PC-3 (cell line): ENCODE measurements at places on chromosomes 3 and 15. TPM values are rescaled to one million over a fixed set of nuclear protein-coding genes. Genes with fewer than 3 reads are reported as not detected.

DNA sequence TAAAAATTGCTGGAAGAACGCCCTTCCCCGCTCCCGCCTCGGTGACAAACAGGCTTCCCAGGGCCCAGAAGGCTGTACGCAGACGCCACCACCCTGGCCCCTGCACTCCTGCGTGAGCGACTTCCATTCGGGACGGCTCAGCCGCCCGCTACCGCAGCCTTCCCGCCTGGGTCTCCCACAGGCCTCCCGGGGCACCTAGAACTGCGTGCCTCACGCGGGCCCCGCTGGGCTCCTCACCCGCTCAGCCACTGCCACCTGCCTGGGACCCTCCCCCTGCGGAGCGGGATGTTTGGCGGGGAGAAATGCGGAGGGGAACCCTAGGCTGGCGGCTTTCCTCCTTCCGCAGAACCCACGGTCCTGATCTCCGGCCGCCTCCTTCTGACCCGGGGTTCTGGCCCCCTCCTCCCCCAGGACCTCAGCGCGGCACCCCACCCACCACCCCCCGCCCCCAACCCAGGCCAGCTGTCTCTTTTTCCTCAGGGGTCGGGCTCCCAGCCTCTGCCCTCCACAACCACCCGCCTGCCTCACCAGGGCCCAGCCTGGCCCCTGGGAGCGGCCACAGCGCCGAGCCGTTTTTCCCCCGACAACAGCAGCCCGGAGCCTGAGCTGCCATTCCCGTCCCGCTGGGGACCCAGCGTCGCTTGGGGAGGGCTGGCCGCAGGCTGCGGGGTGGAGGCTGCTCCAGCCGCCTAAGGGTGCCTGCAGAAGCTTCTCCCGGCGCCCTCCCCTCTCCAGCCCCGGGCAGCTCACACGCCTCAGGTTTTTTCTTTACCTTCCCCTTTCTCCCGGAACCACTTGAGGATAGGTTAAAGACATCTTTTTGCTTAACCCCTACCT is 27.6 kb upstream of the RAB7A start:
- no peak overlapping the region for H3K27ac ChIP-seq
- peak; percentile 51 for DNase-seq
- no peaks in the 10 kb centered on the region for H3K4me1 ChIP-seq
- H3K36me3 ChIP-seq: no peaks in the 10 kb centered on the region

GRCh38 chr3:42256135-42256819 is 9.7 kb downstream of the CCK start:
- H3K36me3 ChIP-seq: no peaks in the 10 kb centered on the region
- H3K4me1 ChIP-seq: peaks cover 36% of the 10 kb centered on the region
- no peak overlapping the region for H3K4me3 ChIP-seq
- DNase-seq: peak; percentile 94

- no peak overlapping the region for H3K4me3 ChIP-seq
- H3K27ac ChIP-seq: no peak overlapping the region
- no peaks in the 10 kb centered on the region for H3K36me3 ChIP-seq
- no peak for DNase-seq
- H3K4me1 ChIP-seq: no peaks in the 10 kb centered on the region
Observed at GRCh38 chr3:109874896-109875708, 537.8 kb upstream of the DPPA4 start.

DNA sequence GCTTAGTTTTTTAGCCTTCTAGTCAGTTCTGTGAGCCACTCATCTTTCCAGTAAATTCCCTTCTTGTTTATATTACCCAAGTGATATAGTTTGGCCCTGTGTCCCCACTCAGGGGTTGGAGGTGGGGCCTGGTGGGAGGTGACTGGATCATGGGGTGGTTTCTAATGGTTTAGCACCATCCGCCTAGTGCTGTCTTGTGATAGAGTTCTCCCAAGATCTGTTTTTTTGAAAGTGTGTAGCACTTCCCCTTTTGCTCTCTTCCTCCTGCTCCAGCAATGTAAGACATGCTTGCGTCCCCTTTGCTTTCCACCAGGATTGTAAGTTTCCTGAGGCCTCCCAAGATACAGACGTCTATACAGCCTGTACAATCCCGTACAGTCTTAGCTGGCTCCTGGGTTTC is 53.7 kb upstream of the INO80 start:
- no peak overlapping the region for H3K4me3 ChIP-seq
- no peak for DNase-seq
- H3K27me3 ChIP-seq: no peaks in the 10 kb centered on the region

GRCh38 chr3:31729573-31729972 is 196.8 kb downstream of the STT3B start:
- H3K4me3 ChIP-seq: no peak overlapping the region
- no peaks in the 10 kb centered on the region for H3K27me3 ChIP-seq
- H3K36me3 ChIP-seq: no peaks in the 10 kb centered on the region

- no peak overlapping the region for H3K27ac ChIP-seq
- H3K4me3 ChIP-seq: no peak overlapping the region
- no peak for DNase-seq
- no peaks in the 10 kb centered on the region for H3K27me3 ChIP-seq
Observed at GRCh38 chr3:60514085-60514649, 737.1 kb downstream of the FHIT start.

GRCh38 chr3:112774293-112774926 is 72.3 kb downstream of the CD200R1L start:
- no peaks in the 10 kb centered on the region for H3K27me3 ChIP-seq
- peaks cover 69% of the 10 kb centered on the region for H3K4me1 ChIP-seq
- H3K36me3 ChIP-seq: no peaks in the 10 kb centered on the region
- DNase-seq: peak; percentile 92
- H3K4me3 ChIP-seq: peak overlapping the region; percentile 5; the same call in 1 of the 2 replicates

GRCh38 chr3:15367059-15367458 is 34.7 kb upstream of the SH3BP5 start:
- no peak overlapping the region for H3K27ac ChIP-seq
- H3K36me3 ChIP-seq: no peaks in the 10 kb centered on the region
- H3K4me3 ChIP-seq: no peak overlapping the region
- H3K27me3 ChIP-seq: no peaks in the 10 kb centered on the region
- peaks cover 7% of the 10 kb centered on the region for H3K4me1 ChIP-seq

DNA sequence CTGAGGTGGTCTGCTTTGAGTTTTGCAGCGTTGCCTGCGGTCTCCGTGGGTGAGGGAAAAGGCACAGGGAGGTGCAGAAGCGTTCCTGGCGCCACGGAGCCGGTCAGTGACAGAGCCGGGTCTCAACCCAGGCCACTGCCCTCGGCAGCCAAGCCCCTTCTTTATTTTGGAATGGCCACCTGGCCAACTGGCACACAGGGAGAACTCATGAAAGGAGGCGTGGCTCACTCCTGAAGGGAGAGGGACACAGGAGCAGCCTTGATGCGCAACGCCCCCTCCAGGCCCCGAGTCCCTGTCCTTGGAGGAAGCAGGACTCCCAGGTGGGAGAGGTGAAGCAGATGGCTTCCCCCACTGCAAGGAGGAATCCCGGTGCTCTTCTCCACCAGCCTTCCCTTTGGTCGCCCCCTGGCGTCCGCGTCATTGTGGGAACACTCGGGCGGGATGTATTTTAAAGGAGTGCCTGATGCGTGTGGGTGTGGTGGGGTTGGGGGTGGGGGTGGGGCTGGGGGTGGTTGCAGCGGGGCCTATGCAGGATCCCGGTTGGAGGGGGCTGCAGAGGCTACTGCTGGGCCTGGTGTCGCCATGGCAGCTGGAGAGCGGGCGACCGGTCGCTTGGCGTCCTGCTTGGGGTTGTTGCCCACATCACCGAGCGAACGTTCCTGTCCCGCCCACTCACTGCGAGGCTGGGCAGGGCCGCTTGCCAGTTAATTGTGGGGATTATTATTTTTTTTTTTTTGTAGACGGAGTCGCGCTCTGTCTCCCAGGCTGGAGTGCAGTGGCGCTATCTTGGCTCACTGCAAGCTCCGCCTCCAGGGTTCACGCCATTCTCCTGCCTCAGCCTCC is 32.6 kb downstream of the APBA2 start:
- H3K4me1 ChIP-seq: peaks cover 7% of the 10 kb centered on the region
- H3K36me3 ChIP-seq: peaks cover 4% of the 10 kb centered on the region
- no peak overlapping the region for H3K4me3 ChIP-seq
- H3K27me3 ChIP-seq: no peaks in the 10 kb centered on the region
- no peak for DNase-seq
- no peak overlapping the region for H3K27ac ChIP-seq

DNA sequence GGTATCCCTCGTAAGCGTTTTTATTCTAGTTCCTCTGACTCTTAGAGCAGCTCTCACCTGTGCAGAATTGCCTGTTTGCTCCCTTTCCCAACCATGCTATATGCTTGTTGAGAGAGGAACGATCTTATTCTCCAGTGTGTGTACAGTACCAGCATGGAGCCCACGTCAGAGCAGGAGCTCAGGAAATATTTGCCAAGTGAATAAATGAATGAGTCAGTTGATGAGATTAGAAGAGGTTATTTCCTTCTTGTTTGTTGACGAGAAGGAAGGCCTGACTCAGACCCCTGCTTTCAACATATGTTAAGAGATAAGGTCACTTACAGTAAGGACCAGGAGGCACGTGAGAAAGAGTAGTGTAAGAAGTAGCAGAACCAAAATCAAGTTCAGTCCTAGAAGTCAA is 106.3 kb upstream of the ABHD17C start:
- H3K27ac ChIP-seq: peak overlapping the region; percentile 97
- DNase-seq: peak; percentile 93
- H3K4me3 ChIP-seq: no peak overlapping the region
- H3K36me3 ChIP-seq: no peaks in the 10 kb centered on the region
- H3K4me1 ChIP-seq: peaks cover 45% of the 10 kb centered on the region

GRCh38 chr15:79394231-79394630 is 37.9 kb upstream of the MINAR1 start:
- H3K4me1 ChIP-seq: no peaks in the 10 kb centered on the region
- H3K27me3 ChIP-seq: no peaks in the 10 kb centered on the region
- H3K4me3 ChIP-seq: no peak overlapping the region

DNA sequence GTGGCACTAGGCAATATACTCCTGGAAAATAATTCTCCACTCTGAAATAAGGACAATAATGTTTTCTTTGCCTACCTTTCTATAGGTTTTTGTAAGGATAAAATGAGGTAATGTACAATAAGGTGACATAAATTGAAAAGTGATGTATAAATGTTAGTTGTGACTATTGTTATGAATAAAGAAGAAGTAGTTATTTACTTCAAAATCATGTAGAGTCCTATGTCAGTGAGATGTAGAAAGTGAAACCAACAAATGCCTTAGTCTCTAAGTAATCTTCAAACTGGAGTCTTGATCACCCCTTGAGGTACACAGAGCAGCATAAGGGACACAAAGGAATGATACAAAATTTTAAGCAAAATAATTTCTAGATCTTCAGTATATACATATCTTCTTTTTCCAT is 60.3 kb upstream of the TP63 start:
- peaks cover 11% of the 10 kb centered on the region for H3K4me1 ChIP-seq
- H3K27me3 ChIP-seq: no peaks in the 10 kb centered on the region
- H3K36me3 ChIP-seq: no peaks in the 10 kb centered on the region
- no peak overlapping the region for H3K27ac ChIP-seq
- DNase-seq: no peak
- no peak overlapping the region for H3K4me3 ChIP-seq

- no peaks in the 10 kb centered on the region for H3K27me3 ChIP-seq
- no peak overlapping the region for H3K4me3 ChIP-seq
- no peaks in the 10 kb centered on the region for H3K4me1 ChIP-seq
- DNase-seq: no peak
Observed at GRCh38 chr15:62382046-62382445, 217.0 kb upstream of the C2CD4B start.

- H3K27me3 ChIP-seq: no peaks in the 10 kb centered on the region
- no peaks in the 10 kb centered on the region for H3K4me1 ChIP-seq
- H3K36me3 ChIP-seq: no peaks in the 10 kb centered on the region
Observed at GRCh38 chr3:61820306-61820992, 259.1 kb downstream of the PTPRG start.

DNA sequence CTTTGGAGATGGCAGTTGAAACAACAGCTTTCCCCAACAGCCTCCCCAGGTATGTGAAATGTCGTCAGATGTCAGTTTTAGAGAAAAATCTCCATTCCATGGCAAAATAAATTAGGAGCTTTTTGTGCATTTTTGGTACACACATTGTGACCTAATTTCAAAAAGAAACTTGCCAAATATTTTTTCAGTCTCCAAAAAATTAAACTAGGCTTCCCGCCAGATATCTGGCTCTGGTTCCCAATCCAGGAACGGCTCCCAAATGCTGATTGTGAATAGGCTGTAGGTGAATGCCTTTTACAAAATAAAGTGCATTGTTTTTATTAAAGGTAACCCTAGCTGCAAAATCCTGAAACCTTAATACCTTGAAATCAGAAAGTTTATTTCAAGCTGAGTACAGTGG is 10.9 kb downstream of the KCNAB1 start:
- no peaks in the 10 kb centered on the region for H3K36me3 ChIP-seq
- H3K27ac ChIP-seq: no peak overlapping the region
- DNase-seq: no peak

DNA sequence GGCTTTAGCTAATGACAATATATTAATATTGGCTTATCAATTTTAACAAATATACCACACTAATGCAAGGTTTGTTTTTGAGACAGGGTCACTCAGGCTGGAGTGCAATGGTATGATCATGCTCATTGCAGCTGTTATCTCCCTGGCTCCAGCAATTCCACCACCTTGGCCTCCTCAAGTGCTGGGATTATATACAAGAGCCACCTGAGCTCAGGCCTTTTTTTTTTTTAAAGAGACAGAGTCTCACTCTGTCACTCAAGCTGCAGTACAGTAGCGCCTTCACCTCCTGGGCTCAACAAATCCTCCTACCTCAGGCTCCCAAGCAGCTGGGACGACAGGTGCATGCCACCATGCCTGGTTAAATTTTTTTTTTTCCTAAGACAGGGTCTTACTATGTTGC is 11.7 kb downstream of the DLG1 start:
- no peak for DNase-seq
- no peak overlapping the region for H3K4me3 ChIP-seq
- H3K36me3 ChIP-seq: peaks cover 49% of the 10 kb centered on the region
- no peak overlapping the region for H3K27ac ChIP-seq
- H3K4me1 ChIP-seq: peaks cover 14% of the 10 kb centered on the region

DNA sequence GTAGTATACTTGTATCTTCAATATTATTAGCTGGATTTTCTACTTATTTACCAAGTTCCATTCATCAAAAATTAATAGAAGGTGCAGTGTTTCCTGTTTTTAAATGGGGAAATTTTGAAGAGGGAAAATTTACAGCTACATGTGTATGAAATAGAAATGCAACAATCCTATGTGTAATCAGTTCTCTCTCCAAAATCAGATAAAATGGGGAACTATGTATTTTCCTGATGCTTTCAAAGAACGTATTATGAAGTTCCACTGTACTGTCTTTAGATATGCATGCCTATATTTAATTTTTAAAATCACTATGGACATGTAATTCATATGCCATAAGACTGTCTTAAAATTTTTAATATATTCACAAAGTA is 43.4 kb downstream of the DCUN1D1 start:
- no peaks in the 10 kb centered on the region for H3K4me1 ChIP-seq
- no peak for DNase-seq
- no peaks in the 10 kb centered on the region for H3K27me3 ChIP-seq
- H3K4me3 ChIP-seq: no peak overlapping the region
- peaks cover 3% of the 10 kb centered on the region; the same call in 1 of the 2 replicates for H3K36me3 ChIP-seq
- H3K27ac ChIP-seq: no peak overlapping the region

CERS3 gene
- 0.11 TPM in 1 of 2 replicates, not detected in the other for total RNA-seq

THOC7 gene
- 26.7 and 41.8 TPM in 2 replicates for total RNA-seq

NEK10 gene
- 0.98 and 1.7 TPM in 2 replicates for total RNA-seq

PDZRN3 gene
- not detected in 2 replicates for total RNA-seq

ALDH1L1 gene
- not detected in 2 replicates for total RNA-seq

KBTBD13 gene
- total RNA-seq: not detected in 2 replicates

MASP1 gene
- 0.07 TPM in 1 of 2 replicates, not detected in the other for total RNA-seq

GJD2 gene
- not detected in 2 replicates for total RNA-seq

CLDN18 gene
- not detected in 2 replicates for total RNA-seq
